Left lung (tissue), 14 donors: ENCODE measurements at places on chromosomes 16 and 17.

- DNase-seq: peak; percentile 73
These were observed 316.3 kb downstream of the CBLN1 start for GRCh38 chr16:48965386-48965785.

- no peak for DNase-seq
These were observed 21.3 kb downstream of the CYLD start for GRCh38 chr16:50763211-50763610.

GRCh38 chr16:66289986-66290385 lies 76.5 kb upstream of the CDH5 start:
- no peak for DNase-seq

DNA sequence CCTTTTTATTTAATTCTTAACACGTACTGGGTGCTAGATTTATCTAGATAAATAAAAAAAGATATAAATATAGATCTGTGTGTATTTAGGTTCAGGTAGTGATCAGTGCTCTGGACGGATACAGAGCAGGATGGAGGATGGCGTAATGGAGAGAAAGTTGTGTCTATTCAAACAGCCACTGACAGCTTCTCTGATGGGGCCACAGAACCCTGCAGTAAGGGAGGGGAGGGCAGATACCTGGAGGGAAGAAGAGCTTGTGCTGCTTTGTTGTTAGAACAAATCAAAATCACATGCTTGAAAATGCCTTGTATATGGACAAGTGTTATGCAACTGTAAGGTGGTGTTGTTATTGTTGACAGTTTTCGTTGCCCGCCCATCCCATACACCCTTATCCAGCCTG lies 170.2 kb downstream of the UTP18 start:
- no peak for DNase-seq

DNA sequence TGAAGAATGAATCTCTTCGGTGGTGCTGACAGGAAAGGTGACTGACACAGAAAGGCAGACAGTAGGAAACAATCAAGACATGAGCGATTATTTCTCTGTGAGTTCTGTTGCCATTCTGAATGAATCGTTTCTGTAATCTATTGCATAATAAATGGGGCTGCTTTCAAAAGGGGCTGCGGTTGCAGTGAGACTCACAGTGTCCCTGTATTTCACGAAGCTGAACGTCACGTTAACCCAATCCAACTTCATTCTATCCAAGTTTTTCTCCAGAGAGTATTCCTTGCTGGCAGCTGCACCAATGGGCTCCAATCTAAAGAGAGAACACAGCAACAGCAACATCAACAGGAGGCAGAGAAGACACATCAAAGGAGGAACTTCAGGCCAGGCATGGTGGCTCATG lies 75.4 kb downstream of the DNAH3 start:
- DNase-seq: no peak

DNA sequence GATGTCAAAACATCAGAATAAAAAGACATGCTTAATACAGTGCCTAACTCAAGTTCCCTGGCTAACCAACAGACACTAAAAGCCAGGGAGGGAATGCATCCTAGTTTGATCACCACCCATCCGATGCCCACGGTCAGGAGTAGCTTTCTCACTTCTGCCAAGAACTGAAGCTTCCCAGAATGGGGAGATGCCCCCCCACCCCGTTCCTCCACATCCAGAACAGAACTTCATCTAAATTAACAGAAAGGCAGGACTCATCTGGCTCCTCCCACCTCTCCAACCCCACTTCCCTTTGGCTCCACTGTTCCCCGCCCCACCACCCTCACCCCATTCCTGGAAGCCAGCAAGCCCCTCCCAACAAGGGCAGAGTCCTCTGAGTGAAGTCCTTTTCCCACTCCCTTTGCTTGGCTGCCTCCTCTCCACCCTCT lies 33.7 kb downstream of the GDE1 start:
- DNase-seq: no peak

GRCh38 chr17:71849783-71850768 lies 270.7 kb upstream of the SOX9 start:
- DNase-seq: no peak

DNA sequence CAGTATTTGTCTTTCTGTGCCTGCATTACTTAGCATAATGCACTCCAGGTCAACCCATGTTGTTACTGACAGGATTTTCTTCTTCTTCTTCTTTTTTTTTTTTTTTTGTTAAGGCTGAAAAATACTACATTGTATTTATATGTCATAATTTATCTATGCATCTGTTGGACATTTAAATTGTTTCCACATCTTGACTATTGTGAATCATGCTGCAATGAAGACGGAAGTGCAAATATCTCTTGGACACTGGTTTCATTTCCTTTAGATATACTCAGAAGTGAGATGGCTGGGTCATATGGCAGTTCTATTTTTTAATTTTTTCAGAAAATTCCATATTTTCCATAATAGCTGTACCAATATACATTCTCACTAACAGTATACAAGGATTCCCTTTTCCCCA lies 272.7 kb upstream of the PMFBP1 start:
- no peak for DNase-seq

DNA sequence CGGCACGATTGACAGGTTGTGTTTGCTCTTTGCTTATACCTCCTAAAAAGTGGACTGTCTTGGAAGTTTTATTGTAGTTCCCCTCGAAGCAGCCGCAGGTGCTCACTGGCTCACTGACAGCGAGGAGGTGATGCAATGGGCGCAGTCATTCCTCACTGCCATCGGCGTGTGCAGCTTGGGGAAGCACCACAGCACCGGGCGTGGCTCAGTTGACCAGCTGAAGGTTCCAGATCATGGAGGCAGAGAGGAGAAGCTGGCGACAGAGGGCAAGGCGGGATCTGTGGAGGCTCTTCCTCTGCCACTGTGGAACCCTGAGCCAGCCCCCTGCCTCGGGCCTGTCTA lies 72.1 kb upstream of the TNRC6C start:
- DNase-seq: peak; percentile 89

DNA sequence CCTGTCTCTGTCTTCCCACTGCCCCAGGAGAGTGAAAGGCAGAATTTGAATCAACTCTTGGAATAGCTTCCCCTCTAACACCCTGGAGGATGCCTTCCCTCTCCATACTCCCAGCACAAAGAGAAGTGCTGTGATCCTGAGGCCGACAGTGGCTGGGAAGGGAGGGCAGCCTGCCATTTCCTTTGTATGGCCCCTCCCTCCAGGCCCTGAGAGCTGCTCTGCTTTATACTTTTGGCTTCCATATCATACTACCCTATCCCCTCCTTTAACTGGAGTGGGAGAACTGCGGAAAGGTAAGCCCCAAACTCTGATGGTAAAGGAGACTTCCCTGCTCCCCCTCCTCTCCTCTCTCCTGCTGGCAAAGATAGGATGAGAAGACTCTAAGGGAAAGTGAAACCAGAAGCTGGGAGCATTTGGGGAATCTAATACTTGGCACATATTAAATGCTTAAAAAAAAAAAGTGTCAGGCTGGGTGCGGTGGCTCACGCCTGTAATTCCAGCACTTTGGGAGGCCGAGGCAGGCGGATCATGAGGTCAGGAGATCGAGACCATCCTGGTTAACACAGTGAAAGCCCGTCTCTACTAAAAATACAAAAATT lies 4.1 kb upstream of the MED24 start:
- DNase-seq: no peak

DNA sequence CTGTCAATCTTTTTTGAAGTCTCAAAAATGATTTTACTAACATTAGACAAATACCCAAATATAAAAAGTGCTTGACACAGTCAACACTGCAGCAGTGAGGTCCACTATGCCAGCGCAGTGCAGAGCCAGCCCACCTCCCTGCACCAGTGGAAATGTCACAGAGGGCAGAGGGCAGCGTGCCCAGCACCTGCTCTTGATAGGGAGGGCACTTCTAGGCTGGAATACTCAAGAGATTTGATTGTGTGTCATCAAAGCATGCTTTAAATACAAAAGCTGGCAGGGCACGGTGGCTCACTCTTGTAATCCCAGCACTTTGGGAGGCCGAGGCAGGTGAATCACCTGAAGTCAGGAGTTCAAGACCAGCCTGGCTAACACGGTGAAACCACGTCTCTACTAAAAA lies 136.0 kb downstream of the ANKRD11 start:
- no peak for DNase-seq

- DNase-seq: no peak
These were observed 18.8 kb downstream of the HSD11B2 start for GRCh38 chr16:67449739-67450138.

GRCh38 chr16:28589069-28589468 lies 7.8 kb downstream of the SULT1A2 start:
- DNase-seq: no peak

DNA sequence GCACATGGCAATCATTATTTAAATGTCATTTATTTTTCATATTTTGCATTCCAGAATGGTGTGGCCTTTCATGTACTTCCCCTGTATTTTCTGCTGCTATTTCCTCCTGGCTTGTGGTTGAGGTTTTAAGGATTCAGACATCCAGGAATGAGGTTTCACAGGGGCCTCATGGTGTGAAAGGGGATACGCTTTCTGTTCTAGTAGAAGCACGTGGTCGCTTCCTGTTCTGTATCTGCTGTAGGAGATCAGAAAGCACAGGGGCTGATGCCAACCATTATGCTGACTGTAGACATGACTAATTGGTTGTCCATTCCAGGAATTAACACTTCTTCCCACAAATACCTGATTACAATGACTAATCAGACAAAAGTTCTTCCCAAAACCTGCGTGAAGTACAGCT lies 405.9 kb downstream of the SHISA9 start:
- DNase-seq: no peak

DNA sequence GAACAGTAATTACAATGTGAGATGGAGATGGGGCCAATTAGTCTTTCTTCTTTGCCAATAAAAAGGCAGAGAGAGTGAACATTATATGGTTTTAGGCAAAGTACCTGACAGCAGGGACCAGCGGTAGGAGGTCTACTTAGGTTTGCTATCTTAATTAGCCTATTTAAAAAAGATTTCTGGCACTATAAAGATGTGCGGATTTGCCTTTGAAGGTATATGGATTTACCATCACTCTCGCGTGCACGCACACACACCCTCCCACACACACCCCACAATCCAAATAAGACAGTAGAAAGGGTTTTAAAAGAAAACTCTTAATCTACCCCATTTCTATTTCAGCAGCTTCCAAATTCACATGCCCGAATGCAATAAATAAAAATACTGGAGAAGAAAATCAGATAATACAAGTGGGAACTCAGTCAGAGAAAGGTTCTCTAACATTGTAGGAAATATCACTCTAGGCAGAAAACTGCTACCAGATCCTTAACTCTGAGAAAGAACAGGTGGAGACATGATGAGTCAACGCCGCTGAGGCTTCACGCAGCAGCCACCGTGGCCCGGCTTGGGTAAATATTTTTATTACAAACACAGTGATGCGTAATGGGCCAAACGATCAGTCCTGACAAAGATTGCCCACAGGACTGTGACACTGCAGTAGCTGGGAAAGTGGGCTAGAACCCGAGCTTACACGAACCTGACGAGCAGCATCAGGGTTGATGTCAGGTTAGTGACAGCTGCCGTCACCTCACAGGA lies 66.6 kb upstream of the AXIN2 start:
- no peak for DNase-seq

- DNase-seq: no peak
These were observed 8.7 kb downstream of the ENDOV start for GRCh38 chr17:80423536-80424225.

DNA sequence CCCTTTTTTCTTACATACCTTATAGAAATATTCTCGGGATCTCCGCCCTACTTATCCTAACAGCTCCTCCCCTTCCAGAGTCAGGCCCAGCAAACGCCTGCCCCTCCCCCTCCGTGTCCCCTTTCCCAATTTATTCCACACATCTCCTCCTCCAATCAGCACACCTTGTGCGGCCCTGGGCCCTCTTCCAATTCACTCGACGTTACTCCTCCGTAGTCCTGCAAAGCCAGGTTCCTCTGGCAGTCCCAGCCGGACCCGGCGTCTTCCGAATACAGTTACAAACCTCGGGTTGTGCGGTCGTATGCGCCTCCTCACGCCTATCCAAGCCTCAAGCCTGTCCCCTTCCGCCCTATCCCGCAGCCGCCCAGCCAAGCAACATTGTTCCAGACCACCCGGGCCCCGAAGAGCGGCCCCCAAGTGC lies 677 bp downstream of the CBX1 start:
- DNase-seq: peak; percentile 63

DNA sequence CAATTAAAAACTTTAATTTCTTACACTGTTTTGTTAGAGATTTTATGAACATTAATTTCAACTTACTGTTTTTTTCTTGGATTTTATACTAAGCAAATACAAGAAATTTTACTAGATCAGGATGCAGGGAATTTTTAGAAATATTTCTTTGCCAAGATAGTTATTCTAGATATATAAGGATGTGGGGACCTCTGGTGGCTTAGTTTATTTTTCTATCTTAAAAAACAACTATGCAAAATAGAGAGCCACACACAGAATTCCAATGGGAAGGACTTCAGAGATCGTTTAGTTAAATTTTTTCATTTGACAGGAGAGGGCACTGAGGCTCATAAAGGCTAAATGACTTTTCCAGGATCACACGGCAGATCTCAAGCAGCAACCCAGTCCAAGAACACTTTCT lies 23.0 kb upstream of the CAPNS2 start:
- DNase-seq: no peak

- DNase-seq: no peak
These were observed 58.7 kb downstream of the EFCAB5 start for GRCh38 chr17:30000001-30000754.

DNA sequence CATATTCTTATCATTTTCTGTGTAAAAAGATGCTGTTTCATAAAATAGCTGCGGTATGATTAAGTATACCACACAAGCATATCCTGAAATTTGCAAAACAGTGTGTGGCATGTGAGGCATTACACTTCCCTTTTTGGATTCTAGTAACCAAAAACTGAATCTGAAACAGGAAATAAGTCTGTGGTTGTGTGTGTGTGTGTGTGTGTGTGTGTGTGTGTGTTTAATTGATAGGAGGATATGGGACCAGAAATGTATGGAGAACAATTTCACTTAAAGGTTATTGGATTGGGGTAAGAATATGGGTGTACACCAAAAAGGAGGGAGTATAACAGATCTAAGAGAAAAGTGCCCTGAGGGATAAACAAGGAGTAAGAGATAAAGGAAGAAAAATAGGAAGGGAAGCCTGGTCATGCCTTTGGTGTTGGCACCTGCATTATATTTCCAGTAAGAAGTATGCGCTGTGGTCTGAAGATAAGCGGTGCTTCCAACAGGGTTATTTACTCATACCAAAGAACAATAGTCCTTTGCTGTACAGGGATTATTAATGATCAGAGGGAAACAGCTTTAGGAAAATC lies 4.0 kb downstream of the LYRM1 start:
- DNase-seq: no peak

GRCh38 chr16:85564277-85565051 lies 48.7 kb upstream of the GSE1 start:
- DNase-seq: peak; percentile 50

DNA sequence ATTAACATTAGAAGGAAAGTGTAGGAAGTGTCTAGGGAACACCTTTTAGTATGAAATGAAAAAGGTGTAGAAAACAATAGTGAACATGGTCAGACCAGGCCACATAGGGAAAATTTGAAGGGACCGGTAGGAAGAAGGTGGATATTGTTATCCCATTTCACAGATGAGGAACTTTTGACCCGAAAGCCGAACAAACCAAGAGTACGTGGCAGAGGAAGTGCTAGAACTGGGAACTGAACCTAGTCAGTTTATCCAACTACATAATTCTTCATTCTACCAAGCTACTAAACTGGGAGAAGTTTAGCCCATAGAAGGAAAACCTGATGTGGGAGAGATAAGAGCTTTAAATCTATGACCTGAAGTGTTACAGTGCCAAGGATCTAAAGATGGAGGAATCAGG lies 43.2 kb downstream of the YPEL2 start:
- DNase-seq: no peak

GRCh38 chr17:72774236-72774635 lies 318.3 kb downstream of the SLC39A11 start:
- no peak for DNase-seq

GRCh38 chr16:17992416-17992815 lies 344.1 kb downstream of the NPIPA8 start:
- no peak for DNase-seq
